ENCODE measurements at places on chromosomes 16 and 17.
A peak's percentile ranks its signal among the peaks of the same experiment; 100 is the strongest.

DNA sequence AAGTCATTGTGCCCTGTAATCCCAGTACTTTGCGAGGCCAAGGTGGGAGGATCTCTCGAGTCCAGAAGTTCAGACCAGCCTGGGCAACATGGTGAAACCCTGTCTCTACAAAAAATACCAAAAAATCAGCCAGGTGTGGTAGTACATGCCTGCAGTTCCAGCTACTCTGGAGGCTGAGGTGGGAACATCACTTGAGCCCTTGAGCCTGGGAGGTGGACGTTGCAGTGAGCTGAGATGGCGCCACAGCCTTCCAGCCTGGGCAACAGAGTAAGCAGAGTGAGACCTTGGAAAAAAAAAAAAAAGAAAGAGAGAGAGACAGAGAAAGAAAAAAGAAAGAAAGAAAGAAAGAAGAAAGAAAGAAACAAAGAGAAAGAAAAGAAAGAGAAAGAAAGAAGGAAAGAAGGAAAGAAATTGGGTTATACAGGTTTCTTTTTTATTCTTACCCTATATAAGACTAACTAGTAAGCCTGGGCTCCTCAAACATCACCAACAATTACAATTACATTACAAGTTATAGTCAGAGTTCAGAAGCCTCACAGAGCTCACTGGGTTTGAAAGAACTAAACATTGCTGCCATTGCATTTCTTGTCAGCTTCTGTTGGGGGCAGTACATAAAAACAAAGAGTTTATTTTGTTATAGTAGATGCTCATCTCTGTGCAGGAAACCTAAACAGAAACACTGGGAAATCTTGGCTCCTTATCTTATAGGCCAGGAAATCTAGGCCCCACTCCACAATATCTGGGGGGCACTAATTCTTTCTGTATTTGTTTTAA is 6.7 kb upstream of the ABCA9 start:
- no peak for DNase-seq

DNA sequence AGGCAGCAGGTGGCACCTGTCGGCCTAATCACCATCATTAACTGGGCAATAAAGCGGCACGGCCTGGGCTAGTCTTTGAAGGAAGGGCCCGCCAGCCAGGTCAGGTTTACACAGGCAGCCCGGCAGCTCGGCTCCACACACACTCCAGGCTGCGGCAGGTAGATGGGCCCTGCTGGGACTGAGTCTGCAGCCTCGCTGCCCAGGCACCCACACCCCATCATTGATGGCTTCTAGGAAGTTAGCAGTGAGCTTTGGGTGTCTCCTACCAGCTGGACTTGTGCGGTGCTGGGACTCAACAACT is 6.8 kb upstream of the FOXN1 start:
- DNase-seq, result no peak

DNA sequence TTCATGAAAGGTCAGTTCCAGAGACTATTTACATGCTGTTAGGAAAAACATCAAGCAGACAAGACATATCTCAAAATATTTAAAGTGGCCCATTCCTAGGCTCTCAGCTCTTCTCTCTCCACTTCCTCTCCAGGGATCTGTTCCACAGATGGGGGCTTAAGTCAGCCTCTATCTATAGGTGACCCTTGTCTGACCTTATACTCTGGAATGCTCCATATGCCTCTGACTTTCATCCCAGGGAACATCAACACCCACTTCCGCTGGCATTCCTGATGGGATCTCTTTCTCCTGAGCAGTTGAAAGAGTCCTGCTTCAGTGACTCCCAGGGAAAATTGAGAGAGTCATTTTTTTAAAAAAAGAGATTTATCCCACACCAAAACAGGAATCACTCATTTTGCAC is 11.5 kb upstream of the WIPI1 start:
- DNase-seq, result no peak

GRCh38 chr17:16927641-16928321 is 44.1 kb downstream of the TNFRSF13B start:
- peak; percentile 6 for DNase-seq

GRCh38 chr17:77872714-77873499 is 85.6 kb upstream of the TNRC6C start:
- DNase-seq, result no peak

DNA sequence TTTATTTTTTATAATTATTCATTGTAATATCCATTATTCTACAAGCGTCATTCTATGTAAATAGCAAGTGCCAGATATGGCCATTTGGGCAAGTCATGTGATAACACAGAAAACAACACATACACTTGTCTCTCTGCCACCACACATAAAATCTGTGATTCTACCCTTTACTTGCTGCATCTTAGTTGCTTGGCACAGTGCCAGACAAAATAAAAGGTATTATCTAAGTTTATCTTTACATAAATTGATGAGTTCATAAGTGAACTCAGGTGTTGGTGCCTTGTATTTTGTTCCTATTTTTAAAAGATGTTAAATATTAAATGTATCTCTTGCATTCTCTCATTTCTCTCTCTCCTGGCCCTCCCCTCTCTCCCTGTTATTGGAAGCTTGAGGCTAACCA is 1458.7 kb downstream of the CDH11 start:
- no peak for DNase-seq

- DNase-seq, result no peak
Observed at GRCh38 chr16:28293601-28293960, 1.3 kb downstream of the SBK1 start.

- no peak for DNase-seq
Observed at GRCh38 chr16:86471896-86472295, 38.4 kb upstream of the FOXF1 start.

- no peak for DNase-seq
Observed at GRCh38 chr16:87150262-87150661, 166.9 kb downstream of the C16orf95 start.

- no peak for DNase-seq
Observed at GRCh38 chr16:24023621-24024020, 187.8 kb downstream of the PRKCB start.

- peak; percentile 52 for DNase-seq
Observed at GRCh38 chr16:73846356-73846755, 450.3 kb upstream of the PSMD7 start.

DNA sequence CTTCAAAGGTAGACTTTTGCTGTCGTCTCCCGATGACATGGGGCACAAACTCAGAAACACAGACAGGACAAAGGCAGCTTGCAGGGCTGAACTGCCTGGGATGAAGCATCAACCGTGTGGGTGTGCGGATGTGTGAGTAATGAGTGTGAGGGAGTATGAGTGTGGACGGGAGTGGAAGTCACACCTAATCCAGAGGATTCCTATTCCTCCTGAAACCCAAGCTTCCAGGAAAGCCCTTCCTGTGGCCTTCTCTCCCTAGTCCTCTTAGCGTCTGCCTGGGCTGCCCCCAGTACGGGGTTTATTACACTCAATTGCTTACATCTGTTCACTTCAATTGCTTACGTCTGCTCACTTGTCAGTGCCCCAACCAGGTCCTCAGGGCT is 2.3 kb upstream of the IL4R start:
- DNase-seq, result no peak

- no peak for DNase-seq
Observed at GRCh38 chr17:67438667-67439066, 61.6 kb downstream of the PITPNC1 start.

GRCh38 chr17:75087558-75088453 is at the start of gene SLC16A5:
Gene SLC16A5, plus strand, starts transcription at chr17:75087954. Its CDS starts 5,683 bp downstream, at chr17:75093637.
- DNase-seq, result peak; percentile 95

- DNase-seq, result no peak
Observed at GRCh38 chr17:67223924-67224323, 21.1 kb downstream of the HELZ start.

- DNase-seq, result peak; percentile 76
Observed at GRCh38 chr16:4298761-4299522, 16.9 kb upstream of the GLIS2 start.

- DNase-seq, result no peak
Observed at GRCh38 chr17:10657879-10658278, 770 bp upstream of the MYH3 start.

DNA sequence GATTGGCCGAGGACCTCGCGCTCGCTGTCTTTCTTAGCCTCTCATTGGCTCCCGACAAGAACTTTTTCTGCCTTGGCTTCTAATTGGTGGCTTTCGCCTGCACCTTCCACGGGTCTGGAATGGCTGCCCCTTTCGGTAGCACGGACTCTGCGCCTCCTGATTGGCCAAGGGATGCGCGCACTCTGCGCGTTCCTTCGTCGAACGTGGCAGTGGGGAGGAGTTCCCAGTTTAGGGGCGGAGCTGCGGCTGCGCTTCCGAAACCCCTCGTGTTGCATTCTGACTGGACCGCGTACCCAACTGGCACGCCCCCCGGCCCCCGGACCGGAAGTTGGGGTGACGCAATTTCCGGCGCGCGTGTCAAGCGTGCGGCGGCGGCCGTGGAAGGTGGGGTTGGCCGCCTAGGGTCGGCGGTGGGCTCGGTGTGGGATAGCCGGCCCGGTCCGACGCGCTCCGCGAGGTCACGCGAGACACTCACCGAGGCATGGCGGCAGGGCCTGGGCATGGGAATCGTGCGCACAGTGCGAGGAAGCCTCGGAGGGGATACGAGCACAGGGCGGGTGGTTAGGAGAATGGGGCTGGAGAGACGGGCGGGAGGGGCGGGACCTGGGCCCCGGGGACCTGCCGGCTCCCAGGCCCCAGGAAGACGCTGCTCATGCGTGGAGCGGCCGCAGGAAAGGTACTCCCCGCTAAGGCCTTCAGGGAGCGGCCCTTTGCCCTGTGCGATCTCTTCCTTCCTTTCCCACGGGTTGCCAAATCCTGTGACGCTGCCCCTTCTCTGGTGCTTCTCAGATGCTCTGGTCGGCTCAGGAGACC is 627 bp upstream of the P4HB start:
- DNase-seq, result peak; percentile 99

DNA sequence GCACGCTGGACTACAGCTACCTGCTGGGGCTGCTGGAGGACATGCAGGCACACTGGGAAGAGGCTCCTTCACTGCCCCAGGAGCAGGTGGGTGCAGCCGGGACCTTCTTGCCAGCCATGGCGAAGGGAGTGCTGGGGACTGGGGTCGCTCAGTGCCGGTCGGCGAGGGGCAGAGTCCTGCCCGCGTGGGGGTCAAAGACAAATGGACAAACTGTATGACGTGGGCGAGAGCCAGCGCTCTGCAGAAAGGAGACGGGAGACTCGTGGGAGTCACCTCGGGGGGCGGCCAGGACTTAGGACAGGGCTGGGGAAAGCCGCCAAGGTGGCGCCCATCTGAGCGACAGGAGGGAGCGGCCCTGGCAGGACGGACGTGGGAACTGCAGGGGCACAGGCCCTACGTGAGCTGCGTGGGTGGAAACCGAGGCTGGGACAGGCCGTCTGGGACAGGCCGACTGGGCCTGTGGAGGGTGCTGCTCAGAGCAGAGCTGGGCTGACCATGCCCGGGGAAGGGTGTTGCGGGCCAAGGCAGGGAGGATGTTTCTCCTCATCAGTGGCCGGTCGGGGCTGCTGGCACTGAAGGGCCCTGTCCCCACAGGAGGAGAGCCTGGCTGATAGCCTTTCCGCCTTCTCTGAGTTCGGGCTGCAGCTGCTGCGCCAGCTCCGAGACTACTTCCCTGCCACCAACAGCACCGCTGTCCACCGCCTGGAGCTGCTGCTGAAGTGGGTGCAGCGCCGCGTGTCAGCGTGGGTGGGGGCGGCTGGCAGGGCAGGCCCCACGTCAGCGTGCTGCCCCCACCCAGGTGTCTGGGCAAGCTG is 8.0 kb downstream of the TSR3 start:
- no peak for DNase-seq
